ENCODE measurements at places on chromosomes 5 and 9.

DNA sequence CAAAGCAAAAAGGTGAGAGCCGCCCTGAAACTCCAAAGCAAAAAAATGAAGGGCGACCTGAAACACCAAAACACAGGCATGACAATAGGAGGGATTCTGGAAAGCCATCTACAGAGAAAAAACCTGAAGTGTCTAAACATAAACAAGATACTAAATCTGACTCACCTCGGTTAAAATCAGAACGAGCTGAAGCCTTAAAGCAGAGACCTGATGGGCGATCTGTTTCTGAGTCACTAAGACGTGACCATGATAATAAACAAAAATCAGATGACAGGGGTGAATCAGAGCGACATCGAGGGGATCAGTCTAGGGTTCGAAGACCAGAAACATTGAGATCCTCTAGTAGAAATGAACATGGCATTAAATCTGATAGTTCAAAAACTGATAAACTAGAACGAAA is 108.8 kb downstream of the NIPBL start:
- no peak for DNase-seq

DNA sequence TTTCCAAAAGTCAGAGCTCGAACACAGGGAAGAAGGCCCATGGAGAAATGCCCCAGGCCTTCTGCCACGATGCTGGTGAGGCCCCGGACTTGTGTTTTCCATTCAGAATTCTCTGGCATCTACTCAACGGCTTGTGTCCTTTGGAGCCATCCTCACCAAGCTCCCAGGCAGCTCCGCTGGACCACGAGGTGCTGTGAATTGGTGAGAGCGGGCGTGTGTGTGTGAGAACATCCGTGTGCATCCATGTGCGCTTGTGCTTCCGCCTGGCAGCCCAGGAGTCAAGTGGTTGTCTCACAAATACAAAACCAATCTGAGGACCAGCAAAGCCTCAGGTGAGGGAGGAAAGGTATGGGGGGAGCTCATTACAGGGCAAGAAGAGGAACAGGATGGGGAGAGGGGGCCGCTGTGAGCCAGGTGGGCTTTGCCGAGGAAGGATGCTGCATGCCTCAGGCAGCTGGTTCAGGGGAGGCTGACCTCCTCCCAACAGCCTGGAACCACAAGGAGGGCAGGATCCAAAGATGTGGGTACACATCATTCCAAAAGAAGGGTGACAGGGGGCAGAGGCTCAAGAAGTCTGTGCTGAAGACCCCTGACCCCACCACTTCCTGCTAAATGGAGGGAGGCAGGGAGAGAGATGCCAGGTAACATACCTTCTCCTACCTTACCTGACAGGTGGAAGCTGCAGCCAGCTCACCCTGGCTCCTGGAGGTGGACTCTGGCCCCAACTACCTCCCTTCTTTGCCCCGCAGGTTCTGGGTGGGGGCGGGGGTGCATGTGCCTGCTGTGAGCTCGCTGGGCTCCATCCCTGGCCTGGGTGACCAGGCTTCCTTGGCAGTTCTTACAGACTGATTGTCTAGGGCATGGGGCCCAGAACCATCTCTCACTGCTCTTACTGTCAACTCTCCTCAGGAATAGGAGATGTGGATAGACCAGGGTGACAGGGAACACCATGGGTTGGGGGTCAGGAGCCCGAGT is 196.3 kb downstream of the PAX5 start:
- DNase-seq: no peak

DNA sequence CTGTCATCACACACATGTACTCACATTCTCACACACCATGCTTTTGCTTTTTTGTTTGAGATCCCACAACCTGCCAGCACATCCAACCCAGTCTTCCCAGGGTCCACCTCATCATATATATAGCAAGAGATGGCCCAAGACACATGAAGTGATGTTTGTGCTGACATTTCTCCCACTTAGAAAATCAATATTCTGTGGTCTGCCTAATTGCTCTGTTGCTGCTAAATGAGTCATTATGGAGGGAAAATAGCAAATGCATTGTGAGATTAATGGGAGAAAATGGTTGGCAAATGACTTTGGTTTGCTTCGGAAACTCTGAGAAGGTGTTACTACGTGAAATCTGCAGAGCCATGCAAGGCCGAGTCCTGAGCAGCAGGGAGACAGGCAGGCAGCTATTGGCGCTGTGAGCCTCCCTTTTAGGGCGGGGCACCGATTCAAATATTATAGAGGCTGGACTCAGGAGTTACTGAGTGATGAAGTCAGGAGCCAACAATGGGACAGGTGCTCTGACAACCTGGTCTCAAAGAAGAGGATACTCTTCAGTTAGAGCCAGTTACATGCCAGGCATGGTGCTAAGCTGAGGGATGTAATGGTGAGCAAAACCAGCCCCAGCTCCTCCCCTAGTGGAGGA is 62.8 kb downstream of the DAB2IP start:
- DNase-seq: peak; percentile 17

DNA sequence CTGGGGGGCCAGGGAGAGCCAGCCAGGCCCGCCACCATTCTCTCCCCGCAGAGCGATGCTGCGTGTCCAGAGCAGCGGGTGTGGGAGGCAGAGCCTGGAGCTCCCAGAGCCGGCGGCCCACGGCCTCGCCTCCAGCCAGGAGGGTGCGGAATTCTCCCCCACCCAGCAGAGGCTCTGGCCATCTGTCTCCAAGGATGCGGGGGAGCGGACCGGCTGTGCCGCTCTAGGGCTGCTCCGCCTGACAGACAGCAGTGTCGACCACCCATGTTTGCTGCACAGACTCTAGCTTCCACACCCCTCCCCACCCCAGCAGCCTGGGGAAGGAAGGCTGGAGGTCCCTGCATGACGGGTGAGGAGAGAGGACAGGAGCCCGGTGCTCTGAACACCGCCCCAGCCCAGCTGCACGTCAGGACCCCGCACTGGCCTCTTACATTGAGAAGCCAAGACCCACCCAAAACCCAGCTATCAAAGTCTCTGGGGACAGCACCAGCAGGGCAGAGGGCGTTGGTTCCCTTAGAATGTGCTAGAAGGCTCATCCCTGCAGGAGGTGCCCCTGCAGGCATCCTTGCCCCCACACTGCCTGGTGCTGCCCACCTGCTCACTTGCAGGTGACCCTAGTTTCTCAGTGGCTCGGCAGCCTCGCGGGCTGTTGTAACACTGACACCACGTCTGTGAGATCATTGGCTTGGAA is 29.7 kb upstream of the FCN1 start:
- no peak for DNase-seq

Measured in NCI-H1417 (cell line).